Fibroblast of upper back skin (primary cell): ENCODE measurements at places on chromosomes 2 and 18.
A peak's percentile ranks its signal among the peaks of the same experiment; 100 is the strongest.

GRCh38 chr2:182649316-182649715 is 66.7 kb upstream of the DNAJC10 start:
- DNase-seq = peak; percentile 55

DNA sequence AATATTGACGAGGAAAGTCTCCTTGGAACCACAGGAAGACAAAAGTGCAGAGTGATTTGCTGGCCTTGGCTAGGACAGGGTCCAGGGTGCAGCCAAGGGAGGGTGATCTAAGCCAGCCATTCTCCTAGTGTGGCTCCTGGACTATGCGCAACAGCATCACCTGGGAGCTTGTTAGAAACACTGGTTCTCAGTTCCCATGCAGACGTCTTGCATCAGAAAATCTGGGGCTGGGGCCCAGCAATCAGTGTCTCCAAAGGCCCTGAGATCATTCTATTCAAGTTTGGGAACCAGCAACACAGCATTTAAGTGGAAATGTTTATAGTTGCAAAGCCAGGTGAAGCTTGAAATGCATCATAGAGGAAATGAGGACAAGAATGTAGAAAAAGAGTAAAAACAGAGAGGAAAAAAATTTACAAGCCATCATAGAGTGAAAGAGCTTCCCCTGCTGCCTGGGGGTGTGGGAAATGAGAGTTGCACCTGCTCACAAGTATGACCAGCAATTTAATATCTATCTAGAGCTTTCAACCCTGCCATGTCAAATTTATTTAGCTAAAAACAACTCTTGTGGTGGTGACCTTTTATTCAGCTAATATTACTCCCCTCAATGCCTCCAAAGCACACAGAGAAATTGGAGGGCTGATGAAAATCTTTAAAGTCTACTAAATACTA is 54.4 kb upstream of the SEC11C start:
- no peak for DNase-seq

DNA sequence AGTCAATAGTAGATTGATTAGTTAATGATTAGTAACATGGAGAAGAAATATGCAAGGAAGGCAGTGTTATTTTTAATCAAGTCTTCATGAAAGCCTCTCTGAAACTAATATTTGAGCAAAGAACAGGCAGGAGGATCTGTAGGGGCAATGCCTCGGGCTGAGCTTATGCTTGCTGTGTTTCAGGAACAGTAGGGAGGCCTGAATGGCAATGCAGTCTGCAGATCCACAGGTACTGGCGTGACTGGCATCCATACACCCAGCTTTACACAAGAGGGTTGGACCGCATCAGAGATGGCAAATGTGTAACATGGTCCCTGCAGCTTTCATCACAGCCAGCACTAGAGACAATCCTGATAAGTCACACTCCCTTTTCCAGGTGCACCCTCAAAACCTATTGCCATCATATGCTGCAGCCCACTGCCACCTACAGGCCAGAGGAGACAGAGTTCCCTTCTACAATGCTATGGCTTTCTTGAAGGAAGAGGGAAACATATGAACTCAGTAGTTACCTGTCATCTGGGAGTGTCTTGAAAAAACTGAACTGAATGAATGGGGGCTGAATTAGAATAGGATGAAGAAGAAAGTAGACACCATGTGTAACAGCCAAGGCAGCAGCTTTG is 582.4 kb upstream of the RAB6C start:
- DNase-seq = peak; percentile 15

DNA sequence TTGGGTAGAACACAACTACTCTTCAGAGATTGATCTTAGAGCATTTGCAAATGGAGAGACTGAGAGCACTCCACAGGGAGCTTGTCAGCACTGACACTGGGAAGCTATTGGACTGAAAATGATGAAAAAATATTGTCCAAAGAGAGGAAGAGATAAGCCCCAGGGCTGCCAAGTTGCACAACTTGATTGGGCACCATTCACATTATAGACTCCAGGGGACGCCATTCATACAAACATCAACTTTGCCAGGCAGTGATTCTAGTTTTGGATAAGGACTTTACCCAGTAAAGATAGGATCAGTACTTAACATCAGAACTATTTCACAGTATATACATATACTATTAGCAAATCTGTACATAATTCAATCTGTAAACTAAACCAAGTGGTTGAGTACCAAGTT is 79.6 kb upstream of the MYCN start:
- DNase-seq = no peak

DNA sequence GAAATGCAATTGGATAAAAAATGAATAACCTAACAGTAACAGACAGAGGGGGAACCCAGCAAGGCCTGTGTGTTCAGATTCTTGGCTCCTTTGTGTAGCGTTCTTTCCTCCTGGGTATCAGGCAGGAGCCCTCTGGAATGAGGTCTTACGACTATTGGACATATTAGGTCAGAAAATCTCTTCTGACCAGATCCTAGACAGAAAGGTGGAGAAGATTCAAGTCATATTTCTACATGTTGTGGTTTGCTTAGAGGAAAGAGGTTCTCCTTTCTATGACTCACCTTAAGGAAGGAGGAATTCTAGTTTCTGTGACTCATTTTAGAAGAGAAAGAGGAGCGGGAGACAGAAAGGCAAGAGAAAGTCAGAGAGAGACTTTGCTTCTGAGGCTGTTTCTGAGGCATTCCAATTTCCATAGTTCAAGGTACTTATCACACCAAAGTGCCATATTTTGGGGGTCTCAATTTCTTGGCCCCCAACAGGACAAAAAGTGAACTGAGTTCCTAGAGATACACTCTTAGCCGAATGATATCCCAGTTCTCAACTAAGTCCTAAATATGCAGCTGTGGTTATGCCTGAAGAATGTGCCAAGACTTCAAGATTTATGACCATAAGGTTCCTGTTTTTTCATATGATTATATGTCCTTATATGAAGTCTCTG is 618.6 kb downstream of the ZEB2 start:
- DNase-seq = peak; percentile 98

GRCh38 chr18:66874812-66875474 is 271.1 kb upstream of the CDH19 start:
- DNase-seq = no peak

DNA sequence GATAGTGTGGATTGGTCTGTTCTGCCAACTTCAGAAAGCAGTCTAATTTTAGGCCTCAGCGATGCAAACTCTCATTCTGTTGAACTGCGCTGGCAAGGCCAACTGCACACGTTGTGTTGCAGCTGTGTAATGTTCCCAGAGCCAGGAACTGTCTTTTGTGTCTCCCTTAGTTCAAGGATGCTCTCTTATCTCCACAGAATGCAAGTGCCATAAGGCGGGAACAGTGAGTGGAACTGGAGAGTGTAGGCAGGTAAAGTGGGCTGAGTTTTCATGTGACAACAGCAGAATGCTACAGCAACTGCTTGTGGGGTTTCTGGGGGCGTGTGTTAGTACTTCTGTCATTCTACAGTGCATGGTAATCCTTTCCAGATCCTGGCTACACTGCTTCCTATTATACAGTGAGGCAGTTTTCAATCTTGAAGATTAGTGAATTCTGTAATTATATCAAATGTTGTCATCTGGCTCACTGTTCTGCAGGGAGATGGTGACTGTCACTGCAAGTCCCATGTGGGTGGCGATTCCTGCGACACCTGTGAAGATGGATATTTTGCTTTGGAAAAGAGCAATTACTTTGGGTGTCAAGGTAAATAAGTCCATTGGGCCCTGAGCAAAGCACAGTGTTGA is 125.8 kb downstream of the LAMA3 start:
- DNase-seq = no peak

GRCh38 chr2:96436416-96436815 is 68.7 kb downstream of the NEURL3 start:
- no peak for DNase-seq

- DNase-seq = no peak
Observed at GRCh38 chr2:240503375-240503774, 54.4 kb downstream of the ANKMY1 start.

DNA sequence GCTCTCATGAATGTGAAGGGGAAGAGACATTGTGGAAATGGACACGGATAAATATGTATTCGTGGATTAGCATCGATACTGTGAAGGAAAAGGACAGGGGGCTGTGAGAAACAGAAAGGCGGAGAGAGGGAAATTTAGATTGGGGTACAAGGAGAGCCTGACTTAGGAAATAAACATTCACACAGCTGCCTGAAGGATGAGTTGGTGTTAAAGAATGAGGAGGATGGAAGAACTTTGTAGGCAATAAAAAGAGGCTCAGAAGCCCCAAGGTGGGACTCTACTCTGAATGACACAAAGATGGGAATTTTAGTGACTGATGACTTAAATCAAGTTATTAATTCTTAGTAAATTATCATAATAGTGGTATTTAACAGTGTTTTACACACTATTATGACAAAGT is 10.1 kb downstream of the MYO1B start:
- DNase-seq = no peak

GRCh38 chr2:47403609-47404193 is 745 bp downstream of the MSH2 start:
- DNase-seq = no peak

DNA sequence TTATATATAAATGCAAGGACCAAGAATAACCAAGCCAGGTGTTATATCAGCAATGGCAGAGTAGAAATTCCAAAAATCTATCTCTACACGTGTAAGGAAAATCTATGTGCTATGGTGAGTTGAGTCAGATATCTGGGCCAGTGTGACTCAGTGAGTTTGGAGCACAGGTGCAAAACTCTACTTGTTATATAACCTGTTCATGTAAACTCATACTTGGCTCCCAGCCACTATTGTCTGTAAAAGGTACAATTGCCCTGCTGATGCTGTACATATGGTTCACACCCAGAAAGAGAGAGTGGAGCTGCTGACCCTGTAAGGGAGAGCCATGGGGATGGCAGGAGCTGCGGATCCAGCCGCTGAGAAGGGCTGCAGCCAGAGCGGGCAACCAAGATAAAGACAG is 112.0 kb downstream of the TRABD2A start:
- no peak for DNase-seq

DNA sequence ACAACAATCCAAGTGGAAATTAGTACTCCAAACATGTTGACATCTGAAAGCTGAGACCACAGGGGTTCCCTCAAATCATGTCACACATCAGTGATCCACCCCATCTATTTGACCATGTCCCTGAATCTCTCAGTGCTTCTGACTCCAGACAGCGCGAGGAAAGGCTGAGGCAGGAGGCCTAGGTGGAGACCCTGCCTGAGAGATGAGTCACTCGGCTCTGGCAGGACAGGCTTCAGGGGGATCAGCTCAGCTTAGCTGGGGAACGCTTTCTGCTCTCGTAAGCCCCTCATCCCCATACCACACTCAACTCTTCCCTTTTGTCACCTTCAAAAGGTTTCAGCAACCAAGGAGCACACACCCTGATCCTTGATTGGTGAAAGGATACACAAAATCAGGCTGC is 5.8 kb upstream of the FAM228A start:
- no peak for DNase-seq

- DNase-seq = no peak
Observed at GRCh38 chr2:128501006-128501690, 182.5 kb upstream of the HS6ST1 start.

GRCh38 chr2:160114020-160114419 is 51.6 kb upstream of the PLA2R1 start:
- DNase-seq = peak; percentile 16

GRCh38 chr2:12363569-12363968 is 353.2 kb upstream of the TRIB2 start:
- no peak for DNase-seq

DNA sequence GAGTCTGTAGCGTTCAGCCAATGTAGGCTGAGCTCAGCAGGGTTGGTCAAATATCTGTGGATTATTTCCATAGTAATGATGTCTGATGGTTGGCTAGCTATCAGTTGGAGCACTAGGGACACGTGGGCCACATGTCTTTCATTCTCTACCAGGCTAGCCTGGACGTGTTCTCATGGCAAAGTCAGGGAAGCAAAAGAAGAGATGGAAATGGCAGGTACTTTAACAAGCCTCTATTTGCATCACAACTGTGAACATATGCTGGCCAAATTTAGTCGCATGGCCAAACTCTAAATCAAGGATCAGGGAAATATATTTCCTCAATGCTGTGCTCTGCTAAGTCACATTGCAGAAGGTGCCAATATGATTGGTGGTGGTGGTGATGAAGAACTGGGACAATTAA is 371.6 kb upstream of the CHST9 start:
- DNase-seq = no peak

DNA sequence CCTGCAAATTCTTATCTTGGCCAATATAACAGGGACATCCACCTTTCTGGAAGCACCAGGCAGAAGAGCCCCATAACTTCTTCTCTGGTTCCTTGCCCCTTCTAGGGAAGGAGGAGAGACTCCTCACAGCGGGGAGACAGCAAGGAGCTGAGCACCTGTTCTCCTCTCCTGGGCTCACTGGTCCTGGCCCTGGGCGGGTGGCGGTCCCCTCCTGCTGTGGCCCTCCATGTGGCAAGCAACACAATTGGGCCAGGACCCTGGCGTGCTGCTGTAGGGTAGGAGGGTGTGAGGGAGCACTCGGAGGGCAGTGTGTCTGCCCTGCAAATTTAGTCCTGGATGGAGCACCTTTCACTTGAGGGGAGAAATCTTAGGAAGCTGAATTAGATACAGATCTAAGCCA is 6.9 kb downstream of the IL37 start:
- no peak for DNase-seq

GRCh38 chr2:37602040-37602439 is 69.4 kb downstream of the CDC42EP3 start:
- DNase-seq = no peak

GRCh38 chr2:57107353-57107752 is 923.6 kb downstream of the CCDC85A start:
- DNase-seq = no peak

- no peak for DNase-seq
Observed at GRCh38 chr2:213032607-213033006, 118.8 kb downstream of the IKZF2 start.

- DNase-seq = peak; percentile 60
Observed at GRCh38 chr2:32061973-32062861, 1.1 kb upstream of the SPAST start.

DNA sequence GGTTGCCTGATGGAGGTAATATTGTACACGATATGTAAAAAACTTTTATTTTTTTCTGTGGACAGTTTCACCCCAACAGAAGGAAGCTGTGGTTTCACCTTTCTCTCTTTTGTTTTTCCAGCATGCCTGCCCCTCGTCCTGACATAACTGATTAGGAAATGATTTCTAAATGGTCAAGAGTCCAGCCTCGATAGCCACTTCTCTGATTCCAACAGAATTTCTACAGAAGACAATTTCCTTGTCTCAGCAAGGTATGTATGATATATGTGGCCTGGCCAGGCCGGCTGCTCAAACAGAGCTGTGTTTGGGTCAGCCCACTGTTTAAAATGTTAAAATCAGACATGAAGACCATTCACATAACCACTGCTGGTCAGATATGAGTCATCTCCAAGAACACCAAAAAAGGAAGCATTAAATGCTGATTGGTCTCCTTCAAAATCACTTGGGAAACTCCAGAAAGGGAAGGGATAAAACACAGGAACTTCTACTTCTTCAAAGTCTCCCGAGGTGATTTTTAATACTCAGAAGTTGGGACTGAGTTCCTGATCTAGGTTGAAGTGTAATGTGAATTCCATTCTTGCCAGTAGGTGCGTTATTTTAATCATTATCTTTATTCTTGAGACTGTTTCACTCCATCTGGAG is 22.3 kb downstream of the ATP8B1 start:
- DNase-seq = peak; percentile 94

DNA sequence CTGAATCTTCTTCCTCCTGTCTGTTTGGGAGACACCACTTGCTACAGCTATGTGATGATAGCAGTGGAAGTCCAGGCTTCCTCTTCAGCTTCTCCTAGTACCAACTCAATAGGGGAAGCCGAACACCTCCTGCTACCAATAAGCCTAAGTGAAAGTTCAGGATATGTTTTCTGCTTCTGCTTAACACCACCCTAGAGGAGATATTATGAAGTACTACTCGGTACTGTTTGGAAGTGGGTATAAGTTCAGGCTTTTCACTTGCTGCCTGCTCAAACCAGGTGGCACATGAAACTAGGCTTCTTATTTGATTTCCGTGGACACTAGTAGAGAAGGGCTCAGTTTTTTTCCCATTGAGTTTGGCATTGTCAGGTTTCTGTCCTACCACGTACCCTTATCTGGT is 99.8 kb downstream of the PTPN4 start:
- no peak for DNase-seq
